NCI-H69 (cell line): ENCODE measurements at places on chromosomes 12 and 14.

GRCh38 chr12:80356097-80356496, 87.9 kb upstream of the PTPRQ start:
- DNase-seq = no peak

DNA sequence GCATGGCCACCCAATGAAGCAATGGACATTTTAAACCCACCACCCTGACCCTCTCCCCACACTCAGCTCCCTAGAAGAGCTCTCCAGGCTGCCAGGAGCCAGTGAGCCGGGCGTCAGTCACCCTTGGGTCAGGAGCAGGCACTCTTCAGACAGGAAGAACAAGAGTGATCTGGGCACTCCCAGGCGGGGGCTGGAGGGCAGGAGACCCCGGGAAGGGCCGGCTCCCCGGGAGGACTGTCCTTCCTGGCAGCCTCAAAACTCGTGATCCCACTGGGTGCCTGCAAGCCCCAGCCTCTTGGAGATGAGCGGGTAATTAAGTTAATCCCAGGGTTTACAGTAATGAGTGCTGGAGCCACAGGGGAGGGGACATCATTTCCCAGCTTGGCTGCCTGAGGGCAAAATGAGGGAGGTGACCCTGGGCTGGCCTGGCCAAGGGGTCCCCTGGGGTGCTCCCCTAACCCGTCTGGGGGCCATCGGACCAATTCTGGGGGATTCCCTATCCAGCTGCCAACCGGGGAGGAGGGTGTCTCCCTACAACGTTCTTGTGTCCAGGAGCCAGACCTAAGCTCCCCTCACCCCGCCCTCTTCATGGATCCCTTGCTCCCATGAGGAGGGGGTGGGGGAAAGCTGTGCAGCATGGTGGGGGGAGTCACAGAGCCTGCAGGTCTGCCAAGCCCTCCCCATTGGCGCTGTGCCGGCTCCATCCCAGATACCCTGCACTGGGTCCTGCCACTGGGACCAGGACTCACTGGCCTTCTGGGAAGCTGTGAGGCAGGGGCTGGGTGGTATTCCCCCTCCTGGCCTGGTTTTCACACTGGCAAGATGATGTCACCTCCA, 59.2 kb downstream of the CCNK start:
- DNase-seq = peak; percentile 82

DNA sequence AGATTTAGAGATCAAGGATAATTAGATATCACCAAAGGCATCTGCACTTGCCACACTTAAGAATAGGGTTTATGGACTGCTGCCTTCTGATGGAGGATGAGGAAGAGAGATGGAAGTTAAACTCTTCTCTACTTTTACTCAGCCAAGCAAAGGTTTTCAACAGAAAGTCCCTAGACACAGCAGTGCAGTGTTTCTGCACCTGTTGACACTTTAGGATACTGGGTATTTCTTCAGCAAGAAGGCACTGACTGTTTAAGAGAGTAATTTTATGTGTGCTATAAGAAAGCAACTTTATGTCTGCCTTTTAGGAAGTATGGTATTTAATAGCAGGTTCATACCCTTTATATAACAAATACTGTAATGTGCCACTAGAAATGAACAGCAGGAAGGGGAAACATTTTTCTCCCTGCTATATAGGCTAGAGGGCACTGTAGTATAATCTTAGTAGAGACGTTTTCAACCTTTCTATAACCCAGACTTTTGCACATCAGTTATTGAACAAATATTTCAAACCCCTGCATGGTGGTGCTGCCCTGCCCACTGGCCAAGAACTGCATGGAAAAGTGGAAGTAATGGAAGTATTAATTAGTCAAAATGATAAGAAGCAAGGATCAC, 225.0 kb upstream of the GRIP1 start:
- DNase-seq = peak; percentile 36

DNA sequence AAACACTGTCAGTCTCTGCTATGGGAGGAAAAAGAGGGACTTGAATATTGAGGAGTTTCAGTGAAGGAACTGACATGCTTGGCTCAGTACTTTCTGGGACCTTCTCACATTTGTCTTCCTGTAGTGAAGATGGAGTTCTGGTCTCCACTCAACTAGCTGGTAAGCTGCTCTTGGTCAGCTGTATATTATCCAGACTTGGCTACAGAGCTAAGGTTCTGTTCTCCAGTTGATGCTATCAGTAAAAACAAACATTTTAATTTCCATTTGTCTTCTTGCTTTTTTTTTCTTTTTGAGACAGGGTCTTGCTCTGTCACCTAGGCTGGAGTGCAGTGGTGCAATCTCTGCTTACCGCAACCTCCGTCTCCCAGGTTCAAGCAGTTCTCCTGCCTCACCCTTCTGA, 5.3 kb downstream of the RNF34 start:
- no peak for DNase-seq

GRCh38 chr12:24152270-24152669, 202.8 kb upstream of the SOX5 start:
- DNase-seq = no peak

DNA sequence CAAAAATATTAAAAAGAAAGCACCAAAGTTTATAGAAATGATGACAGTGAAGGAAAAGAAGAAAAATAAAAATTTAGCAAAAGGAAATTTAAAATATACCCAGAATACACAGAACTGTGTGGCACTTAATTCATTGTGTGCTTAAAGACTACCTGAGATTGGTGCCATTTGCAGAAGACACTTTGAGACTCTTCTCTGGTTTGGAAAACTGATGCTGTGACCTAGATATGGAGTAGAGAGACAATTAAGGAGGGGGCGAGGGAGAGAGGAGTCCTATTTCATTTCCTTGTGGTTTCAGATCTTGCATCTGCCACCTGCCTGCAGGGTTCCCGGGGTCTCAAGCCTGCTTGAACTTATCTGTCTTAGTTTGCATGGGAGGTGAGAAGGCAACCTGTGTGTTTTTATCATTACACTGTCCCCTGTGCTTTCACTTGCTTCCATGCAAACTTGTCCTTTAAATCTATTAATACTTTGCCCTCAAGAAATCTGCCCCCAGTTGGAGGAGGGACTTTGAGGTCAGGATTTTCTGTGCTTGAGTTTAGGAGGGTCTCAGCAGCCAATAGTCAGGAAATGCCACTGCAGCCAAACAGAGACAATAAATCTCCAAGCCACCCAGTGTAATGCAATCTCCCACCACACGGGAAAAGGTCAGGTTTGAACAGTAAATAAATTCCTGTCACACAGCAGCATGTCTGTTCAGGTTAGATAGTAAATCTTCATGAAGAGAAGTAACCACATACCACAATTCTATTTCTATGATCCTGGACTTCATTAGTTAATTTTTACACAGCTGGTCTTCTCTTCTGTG, 119.4 kb downstream of the CAND1 start:
- peak; percentile 55 for DNase-seq

GRCh38 chr12:132270969-132271754, 58.2 kb downstream of the GALNT9 start:
- DNase-seq = peak; percentile 51

DNA sequence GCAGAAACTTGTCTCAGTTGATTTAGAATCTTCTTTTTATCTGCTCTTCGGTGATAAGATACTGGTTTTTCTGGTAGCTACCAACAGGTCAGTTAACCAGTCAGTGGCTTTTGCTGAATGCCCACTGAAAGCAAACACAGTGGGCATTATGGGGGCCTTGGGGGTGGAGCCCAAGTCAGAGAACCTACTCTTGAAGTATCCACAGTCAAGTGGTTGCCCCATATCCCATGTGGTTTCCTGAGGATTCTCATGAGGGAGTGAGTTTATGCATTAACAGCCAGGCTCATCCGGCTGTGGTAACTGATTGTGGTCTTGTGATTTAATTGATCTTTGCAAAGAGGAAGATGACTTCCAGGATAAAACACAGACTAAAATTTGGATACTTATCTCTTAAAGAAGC, 83.7 kb downstream of the ST8SIA1 start:
- DNase-seq = no peak

DNA sequence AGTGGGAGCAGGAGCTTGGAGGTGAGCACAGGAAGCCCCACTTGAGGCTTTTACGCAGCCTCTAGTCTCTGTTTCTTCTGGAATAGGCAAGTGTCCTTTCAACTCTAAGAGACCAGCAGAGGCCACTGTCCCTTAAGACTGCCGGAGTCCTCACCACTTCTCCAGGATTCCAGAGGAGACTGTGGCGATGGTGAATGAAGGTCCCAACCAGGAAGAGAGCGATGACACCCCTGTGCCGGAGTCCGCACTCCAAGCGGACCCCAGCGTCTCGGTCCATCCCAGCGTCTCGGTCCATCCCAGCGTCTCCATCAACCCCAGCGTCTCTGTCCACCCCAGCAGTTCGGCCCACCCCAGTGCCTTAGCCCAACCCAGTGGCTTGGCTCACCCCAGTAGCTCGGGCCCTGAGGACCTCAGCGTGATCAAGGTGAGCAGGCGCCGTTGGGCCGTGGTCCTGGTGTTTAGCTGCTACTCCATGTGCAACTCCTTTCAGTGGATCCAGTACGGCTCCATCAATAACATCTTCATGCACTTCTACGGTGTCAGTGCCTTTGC, 442 bp downstream of the FLVCR2 start:
- peak; percentile 54 for DNase-seq
